ENCODE measurements at places on chromosomes 12 and 14. TPM values are rescaled to one million over a fixed set of nuclear protein-coding genes. Genes with fewer than 3 reads are reported as not detected.

The MANSC4 gene
- total RNA-seq = not detected

DNA sequence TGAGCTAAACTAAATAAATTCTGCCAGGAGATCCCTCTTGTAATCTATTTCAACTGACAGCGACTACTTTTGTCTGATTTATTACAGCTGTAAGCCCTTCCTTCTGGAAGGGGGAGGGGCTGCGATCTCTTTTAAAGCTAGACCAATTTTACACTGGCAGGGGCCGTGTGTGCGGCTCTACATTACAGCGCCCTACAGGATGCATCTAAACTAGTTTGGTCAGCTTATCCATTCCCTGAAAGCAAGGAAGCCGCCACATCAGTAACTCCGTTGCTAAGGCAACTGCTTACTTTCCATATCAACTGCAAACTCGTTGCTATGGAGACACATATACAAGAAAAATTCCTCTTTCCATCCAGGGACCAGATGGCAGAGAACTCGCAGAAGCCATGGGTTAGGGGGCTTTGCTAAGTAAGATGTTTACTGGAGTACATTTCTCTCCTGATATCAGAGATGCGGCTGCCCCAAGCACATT is 17.4 kb downstream of the FOXN3 start:
- DNase-seq = no peak

GRCh38 chr12:39905152-39905551 is 200.7 kb downstream of the SLC2A13 start:
- DNase-seq = no peak

- no peak for DNase-seq
These were observed 48.3 kb downstream of the METTL25 start for GRCh38 chr12:82406651-82407050.

Data from activated CD4-positive, alpha-beta memory T cell treated with anti-CD3 and anti-CD28 coated beads, Interleukin-2, amount 10 ng/mL, durations not matched to agents 7 days and 5 days (primary cell).